ENCODE measurements at places on chromosomes 13 and 19.

GRCh38 chr13:22278336-22278929, 607.6 kb downstream of the FGF9 start:
- no peak for DNase-seq

- DNase-seq, result no peak
These were observed 3.4 kb downstream of the EBI3 start for GRCh38 chr19:4232614-4233281.

DNA sequence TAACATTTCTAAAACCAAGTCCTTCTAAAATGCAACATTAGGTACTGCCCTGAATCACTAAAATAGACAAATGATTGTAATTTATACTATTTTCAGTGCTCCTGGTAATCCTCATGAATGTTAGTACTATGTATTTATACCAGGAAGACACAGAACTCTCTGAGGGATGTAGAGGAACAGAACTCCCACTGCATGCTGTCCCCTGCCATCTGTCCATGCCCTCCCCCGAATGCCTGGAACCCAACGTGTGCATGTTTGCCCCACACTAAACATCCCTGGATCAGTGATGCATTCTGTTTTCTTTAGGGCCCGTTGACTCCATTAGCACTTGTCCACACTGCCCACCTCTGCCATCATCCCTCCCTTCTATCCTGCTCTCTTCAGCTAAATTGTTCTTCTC, 26.5 kb downstream of the ENOX1 start:
- no peak for DNase-seq

- no peak for DNase-seq
These were observed 55.1 kb downstream of the LMO7 start for GRCh38 chr13:75691183-75691582.
